Skin of body (tissue), 3 donors: ENCODE measurements at places on chromosomes 4 and X. TPM values are rescaled to one million over a fixed set of nuclear protein-coding genes. Genes with fewer than 3 reads are reported as not detected.

Gene LRRC66
- total RNA-seq: 0.20 TPM

Gene RNF4
- 44.1 TPM for total RNA-seq

DNA sequence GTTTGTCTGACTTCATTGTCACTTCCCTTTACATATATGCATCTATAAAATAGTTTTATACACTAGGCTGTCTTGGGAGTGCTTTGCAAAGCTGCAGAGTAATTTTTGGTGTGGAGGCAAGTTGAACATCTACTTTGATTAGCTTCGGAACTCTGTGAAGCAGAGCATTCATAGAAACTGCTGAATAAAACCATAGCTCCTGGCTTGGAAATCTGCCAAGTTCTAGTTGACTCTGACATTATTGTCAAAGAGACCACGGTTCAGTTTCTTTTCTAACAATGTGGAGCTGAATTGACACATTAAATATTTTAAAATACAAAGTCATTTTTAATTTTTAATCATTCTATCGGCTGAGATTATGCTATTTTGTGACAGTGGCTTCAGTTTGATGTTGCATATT, 335.0 kb downstream of the BMPR1B start:
- DNase-seq: no peak

DNA sequence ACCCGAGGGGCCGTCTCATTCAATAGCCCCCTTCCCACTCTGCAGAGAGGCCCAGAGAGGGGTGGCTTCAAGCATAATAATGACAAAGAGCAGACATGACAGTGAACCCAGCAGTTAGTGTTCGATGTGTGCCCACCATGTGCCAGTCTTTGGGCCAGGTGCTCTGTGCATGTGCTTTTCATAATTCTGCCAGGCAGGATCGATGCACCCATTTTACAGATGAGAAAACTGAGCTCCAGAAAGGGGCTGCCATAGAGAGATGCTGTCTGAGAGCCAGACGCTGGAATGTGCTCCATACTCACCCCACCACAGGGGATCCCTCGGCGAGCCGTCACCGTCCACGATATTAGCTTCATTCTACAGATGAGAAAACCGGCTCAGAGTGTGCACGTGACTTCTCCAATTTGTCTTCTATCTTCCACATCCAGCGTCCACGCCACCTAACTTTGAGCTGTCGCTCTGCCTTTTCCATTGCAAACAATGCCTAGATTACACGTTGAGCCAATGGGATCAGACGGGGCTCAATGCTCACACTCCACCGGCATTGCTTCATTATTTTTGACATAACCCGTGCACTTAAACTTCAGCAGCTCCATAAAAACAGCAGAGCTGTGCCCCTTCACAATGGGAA, 8.2 kb downstream of the ADRA2C start:
- no peak for DNase-seq

DNA sequence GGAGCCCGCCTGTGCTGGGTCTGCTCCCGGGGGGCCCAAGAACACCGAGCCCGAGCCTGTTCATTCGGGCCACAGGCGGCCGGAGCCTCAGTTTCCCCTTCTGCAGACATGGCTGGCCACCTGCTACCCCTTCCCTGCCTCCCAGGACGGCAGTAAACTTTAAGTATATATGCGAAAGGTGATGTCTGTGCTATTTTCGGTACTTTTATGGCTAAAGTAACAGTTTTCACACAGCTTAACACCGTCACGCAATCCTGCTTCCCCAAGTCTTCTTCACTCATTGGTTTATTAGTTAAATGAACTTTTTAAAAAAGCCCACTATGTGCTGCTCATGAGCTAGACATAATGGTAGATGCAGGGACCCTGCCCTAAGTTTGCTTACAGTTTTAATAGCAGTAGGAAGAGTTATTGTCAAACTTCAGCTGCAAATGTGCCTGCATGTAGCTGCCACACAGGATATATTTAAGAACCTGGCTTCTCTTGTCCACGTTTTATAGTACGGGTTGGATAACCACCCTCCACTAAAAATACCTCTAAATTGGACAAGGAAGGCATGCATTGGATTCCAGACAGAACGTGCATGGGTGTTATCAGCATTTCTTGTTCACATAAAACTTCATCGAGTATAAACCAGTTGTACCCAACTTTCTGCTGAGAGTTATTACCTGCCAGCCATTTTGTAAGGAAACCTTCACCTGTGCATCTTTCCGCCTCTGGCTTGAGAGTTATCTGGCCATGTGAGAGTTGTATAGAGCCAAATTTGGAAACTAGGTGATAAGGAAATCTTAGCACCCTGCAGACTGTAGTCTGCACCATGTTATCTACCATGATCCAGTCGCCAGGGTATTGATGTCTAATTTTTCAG, 741 bp downstream of the ANAPC4 start:
- no peak for DNase-seq

DNA sequence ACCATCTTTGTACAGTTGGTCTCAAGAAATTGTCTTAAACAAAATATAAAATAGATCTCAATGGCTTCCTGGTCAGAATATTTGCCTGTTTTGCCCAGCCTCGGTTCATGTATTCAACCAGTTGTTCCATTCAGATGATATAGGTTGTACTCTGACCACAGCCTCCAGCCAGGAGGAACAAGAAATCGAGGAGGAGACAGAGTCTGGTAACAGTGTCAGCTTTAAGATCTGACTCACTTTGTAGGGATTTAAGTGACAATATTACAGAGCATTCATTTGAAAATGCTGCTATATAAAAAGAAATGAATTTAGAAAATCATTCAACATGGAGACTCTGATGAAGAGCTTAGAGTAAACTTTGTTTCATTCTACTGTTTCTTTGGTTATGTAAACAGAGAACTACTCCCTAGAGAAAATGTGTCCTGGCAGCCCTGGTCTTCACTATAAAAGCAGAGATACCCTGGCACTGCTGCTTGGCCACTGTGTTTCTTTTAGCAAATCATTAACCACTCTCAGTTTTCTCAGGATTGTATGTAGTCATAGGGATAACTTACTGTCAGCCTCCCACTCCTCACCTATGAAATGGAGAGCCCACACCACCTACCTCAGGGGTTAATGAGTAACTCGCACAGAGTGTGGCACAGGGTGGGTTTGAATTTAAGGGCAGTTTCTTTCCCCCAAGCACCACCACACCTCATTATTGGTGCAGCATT, 53.5 kb downstream of the PAGE2 start:
- DNase-seq: no peak

Gene TMSB15A
- total RNA-seq: 9.3 TPM

- no peak for DNase-seq
Measured at GRCh38 chrX:110172215-110172614, 145.7 kb downstream of the AMMECR1 start.

- no peak for DNase-seq
Measured at GRCh38 chr4:123325241-123325681, 71.3 kb upstream of the SPRY1 start.
